Activated gamma-delta T cell treated with Interleukin-2 at 50 U/mL for 16 hours (primary cell): ENCODE measurements at places on chromosomes 1 and 21.

DNA sequence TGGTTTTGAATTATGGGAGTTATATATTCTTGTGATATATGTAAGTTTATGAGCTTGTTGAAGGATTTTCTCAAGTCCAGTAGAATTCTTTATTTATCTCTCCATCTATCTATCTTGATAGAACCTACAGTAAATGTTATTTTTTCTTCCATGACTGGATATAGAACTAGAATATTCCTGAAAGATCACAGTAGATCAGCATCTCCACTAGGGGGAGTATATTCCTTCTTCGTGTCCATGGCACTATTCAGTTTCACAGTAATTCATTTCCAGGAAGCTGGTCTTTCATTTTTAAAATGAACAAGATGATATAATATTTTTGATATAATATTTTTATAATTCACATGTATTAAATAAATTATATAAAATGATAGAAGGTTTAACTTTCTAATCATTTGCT, 18.8 kb downstream of the TMPRSS15 start:
- no peak for DNase-seq

DNA sequence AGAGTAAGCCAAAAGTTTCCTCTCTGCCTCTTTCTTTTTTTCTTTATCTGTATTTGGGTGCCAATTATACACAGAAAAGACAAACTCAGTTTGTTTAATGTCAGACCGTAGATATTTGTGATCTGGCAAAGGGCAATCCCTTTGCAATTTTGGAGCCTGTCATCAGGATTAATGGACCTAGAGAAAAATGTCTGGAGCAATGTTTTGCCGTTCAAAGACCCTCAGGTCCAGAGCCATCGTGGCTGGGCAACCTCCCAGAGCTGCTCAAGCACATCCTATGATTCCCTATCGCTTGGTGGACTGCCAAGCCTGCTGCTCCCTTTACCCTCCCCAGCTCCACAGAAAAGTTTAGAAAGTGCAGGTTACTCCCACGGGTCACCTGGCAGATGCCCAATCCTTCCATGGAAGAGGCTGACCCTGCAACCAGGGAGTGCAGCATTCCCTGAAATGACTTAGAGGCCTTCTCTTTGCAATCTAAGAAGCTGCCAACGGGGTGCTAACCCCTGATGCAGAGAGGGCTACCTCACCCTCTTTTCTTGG, 112.5 kb upstream of the NGF start:
- DNase-seq = no peak

DNA sequence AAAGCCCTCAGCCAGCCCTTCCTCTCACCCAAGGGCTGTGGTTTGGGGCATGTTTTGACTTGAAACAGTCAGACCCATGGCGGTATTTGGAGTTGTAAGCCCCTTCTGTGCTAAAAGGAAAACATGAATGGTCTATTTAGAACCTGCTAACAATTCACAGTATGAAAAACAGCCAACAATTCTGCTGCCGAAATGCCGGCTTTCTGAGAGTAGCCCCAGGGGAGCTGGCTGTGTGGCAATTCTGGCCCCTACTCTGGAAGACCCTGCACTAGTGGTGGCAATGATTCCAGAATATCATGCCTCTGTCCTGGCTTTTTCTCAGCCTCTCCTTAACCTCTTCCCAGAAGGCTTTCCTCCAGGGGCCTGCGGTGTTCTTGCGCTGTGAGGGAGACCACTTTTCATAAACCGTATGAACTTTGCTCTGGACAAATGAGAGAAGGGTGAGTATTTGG, 118.7 kb downstream of the EDEM3 start:
- DNase-seq = no peak

DNA sequence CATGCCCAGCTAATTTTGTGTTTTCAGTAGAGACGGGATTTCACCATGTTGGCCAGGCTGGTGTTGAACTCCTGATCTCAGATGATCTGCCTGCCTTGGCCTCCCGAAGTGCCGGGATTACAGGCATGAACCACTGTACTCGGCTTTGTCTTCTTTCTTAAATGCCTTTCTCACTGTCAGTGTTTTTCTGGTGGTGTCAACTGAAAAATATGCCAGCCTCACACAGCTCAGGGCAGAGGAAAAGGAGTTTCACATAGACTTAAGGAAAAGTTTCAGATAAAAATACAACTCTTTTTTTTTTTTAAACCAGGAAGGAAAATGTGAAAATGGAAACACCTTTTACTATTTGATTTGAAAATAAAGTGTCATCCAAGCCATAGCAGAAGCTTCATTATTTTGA, 4.6 kb upstream of the MAB21L3 start:
- no peak for DNase-seq

DNA sequence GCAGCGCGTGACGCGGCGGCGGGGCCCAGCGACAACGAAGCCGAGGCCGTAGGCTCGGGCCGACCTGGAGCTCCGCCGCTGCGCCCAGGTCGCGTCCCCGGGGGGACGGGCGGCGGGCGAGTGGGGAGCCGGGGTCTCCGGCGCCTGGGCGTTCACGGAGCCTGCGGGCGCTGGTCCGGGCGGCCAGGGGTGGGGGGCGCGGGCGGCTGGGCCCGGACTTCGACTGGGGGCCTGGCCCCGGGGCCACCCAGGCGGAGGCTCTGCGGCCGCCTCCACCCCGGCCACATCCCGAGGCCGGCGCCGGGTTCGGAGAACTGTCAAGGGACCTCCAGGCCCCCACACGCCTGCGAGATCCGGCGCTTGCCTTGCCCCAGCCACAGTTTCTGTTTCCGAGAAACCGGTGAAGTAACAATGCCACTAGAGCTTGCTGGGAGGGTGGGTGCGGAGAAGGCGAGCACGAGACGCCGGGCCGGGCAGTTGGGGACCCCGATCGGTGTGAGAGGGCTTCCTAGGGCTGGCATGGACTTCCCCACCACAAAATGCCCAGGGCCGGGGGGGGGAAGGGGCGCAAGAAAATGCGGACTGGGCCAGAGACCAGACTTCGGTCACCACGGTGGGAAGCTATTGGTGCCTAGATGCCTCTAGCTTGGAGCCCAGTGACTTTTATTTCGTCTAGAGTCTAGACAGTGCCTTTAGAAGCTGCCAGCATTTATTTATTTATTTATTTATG, 501 bp downstream of the FBXO6 start:
- DNase-seq = peak; percentile 62

- DNase-seq = no peak
These were observed 45.3 kb downstream of the DIP2A start for GRCh38 chr21:46503922-46504550.

- no peak for DNase-seq
These were observed 6.0 kb upstream of the H6PD start for GRCh38 chr1:9228609-9229008.

DNA sequence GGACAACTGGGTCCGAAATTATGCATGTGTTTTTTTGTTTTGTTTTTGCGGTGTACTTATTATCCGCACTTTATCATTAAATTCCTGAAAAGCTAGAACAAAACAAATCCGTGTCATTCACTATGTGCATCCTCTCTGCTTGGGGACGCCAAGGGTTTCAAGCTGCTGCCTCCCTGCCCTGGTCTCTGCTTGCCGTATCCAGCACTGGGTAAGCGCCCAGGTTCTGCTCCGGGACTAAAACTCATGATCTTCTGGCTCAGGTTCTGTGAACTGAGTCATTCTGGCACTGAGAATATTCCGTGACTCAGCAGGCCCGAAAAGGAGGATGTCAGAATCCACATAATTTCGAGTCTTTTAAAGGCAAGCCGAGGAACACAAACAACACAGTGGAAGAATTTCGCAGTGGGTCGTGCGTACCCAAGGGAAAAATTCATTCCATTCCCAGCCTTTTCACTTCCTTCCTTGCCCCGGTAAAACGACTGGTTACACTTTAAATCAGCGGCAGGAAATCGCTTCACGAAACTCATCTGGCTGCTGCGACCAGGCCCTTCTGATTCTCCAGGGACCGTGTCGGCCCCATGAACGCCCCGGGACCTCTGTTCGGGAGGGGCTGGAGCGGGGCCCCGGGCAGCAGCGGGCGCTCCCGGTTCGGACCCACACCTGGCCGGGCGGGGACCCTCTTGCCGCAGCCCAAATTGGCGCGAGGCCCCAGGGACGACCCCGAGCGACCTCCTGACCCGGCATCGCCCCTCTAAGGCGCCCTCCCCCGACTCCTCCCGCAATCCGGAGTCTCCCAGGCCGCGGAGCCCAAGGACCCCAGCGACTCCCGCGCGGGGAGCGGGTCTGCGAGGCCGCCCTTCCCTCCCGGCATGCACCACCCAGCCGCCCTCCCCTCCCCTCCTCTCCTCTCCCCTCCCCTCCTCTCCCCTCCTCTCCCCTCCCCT, 746 bp upstream of the LAMC1 start:
- no peak for DNase-seq

DNA sequence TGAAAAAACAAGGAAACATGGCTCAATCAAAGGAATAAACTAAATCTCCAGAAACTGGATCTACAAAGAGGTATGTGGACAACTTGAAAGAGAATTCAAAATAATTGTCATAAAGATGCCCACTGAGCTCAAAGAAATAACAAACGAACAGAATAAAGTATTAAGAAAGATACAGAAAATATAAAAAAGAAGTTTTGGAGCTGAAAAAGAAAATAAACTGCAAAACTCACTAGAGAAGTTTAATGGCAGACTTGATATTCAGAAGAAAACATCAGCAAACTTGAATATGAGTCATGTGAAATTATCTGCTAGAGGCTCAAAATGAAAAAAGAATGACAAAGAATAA, 208.1 kb upstream of the SAMSN1 start:
- no peak for DNase-seq

- DNase-seq = no peak
These were observed 42.2 kb upstream of the MAGOH start for GRCh38 chr1:53280496-53280895.
